ENCODE measurements at places on chromosomes 2 and 18.

DNA sequence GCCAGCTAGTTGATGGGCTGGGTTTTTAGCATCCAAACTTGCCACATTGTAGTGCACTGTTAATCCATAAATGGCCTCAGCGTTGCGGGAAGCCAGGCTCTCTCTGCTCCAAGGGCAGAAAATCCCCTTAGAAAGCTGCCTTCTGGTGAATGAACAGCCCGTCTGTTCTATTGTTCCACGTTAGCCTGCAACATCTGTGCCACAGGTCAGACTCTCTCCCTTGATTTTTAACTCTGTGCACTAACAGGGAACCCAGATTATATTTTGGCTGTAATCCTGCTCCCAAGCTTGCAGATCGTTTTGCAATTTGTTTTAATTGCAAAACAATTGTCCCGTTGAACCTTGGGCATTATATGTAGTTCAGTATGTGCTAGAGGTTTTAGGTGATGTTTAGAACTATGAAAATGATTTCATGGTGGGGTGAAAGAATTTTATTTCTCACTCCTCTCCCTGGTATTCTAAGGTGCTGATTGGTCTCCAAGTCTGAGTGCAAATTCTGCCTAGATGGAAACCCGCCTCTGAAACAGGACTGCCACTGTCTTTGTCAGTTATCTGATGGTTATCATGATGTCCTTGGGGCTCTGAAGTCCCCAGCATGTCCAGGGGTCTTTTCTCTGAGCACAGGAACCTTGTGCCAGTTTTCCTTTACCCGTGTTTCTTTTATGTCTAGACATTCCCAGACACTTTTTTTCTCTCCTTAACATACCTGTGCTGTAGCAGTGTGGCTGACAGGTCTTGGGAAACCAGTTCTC is 106.6 kb downstream of the MAP4K4 start:
- DNase-seq, result no peak

DNA sequence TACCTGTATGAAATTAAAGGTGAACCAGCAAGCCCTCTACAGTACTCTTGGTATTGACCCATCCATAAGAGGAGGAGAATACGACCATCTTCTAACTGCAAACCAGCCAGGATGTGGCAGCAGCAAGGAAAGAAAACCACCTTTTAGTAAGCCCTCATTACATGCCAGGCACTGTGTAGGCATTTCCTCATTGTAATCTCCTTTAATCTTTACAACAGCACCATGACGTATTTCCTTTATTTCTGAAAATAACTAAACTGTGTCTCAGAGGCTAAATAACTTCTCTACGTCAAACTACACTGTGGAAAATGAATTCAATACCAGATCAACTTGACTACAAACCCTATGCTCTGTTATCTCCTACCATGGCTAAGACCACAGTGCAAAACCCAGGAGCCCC is 18.2 kb downstream of the WDR35 start:
- no peak for DNase-seq

DNA sequence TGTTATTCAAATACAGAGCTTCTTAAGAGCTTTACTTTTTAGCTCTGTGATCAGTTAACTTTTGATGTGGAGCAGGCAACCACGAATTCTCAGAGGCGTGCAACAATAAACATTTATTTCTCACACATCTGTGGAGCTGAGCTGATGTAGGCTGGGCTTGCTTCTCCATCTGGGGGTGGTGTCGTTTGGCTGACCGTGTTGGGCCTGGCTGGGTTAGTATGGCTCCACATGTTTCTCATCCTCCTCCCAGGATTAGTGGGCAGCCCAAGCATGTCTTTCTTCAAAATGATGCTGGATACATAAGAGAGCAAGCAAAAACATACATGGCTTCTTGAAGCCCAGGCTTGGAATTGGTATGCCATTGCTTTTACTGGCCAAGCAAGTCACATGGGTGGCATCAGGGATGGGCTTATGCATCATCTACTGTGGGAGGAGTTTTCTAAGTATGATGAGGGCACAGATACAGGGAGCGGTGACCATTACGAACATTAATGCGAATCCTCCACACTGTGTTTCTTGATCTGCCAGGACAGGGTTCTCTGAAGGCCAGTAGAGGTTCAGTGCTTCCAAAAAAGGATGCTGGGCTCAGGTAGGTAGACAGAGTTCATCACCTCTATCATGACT is 157.0 kb upstream of the TNP1 start:
- no peak for DNase-seq

DNA sequence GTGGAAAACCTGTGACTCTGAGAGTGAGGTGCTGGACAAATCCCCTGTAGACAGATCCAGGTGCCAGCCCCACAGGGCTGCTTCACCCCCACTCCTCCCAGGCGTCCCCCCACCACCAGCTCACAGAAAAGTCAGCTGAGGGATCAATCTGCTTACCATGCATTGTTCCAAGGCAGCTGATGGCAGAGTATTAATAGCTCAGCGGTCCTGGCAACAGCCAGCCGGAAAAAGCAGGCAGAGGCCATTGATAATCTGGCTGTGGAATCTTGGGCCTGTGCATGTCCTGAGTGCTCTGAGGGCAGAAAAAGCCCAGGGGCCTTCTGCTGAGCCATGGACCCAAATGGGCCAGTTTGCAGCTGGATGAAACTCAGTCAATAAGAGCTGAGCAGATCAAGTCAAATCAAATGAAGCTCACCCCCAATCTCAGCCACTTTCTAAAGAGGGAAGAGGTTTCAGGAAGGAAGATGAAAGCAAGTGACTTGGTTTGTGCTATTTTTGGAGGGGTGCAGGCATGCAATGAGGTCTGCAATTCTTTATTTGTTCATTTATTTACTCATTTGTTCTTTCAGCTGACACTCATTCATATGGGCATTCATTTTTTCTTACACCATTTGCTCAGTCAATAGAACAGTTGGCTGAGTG is 63.4 kb downstream of the GYPC start:
- no peak for DNase-seq

DNA sequence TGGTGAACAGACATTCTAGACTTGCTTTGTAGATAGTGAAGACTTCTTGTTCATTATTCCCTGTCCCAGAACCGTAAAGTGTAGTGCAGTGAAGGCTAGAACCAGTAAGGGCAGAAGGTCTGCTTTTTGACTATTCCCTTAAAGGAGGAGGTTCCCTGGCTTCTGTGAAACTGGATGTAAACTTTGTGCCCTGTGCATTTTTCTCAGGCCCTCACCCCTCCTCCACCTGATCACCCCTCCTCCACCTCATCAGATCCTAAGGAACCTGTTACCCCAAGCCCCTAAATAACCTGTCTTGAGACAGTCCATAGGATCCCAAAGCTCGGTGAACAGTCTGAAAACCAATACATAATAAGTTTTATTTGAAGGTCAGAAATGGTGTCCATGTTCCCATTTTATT is 33.7 kb downstream of the SFT2D3 start:
- no peak for DNase-seq

Data from stimulated activated CD8-positive, alpha-beta memory T cell treated with anti-CD3 and anti-CD28 coated beads, Interleukin-15, amount 100 ng/mL, for 24 hours (primary cell).